ENCODE measurements at places on chromosomes 5 and 9.

GRCh38 chr5:78405829-78406750 is 45.7 kb downstream of the SCAMP1 start:
- DNase-seq, result no peak

GRCh38 chr5:37738057-37738691 is 101.7 kb downstream of the GDNF start:
- DNase-seq, result no peak

DNA sequence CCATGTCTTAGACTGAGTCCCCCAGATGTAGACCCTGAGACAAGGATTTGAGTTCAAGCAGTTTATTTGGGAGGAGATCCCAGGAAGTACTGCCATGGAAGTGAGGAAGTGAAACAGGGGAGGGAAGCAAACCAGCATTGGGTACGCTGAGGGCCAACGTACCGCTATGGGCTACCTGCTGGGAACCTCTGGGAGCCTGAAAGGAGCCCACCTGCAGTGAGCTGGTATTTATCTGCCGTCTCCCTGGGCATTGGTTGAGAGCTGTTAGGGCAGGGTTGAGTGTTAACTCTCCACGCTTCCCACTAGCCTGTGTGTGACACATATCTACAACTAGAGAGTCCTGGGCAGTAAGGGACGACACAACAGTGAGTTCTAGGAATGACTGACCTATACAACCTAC is 131.6 kb upstream of the SLC24A2 start:
- no peak for DNase-seq

DNA sequence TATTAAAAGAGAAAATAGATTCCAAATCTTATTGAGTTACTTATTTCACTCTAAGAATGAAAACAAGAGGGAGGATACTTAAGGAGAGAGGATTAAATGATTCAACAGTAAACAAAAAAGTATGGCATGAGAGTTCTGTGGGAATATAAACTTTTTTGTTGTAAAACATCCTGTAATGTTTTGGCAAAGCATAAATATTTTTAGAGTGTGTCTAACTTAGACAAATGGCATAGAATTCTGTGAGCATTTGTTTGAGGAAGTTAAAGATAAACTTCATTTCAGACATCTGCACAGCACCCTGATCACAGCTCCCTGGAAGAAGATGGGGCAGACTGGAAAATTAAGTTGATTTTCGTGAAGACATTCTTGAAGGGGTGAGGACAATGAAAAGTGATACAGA is 246.8 kb upstream of the HAPLN1 start:
- no peak for DNase-seq

- no peak for DNase-seq
Measured at GRCh38 chr5:35683466-35683865, 65.8 kb downstream of the SPEF2 start.

DNA sequence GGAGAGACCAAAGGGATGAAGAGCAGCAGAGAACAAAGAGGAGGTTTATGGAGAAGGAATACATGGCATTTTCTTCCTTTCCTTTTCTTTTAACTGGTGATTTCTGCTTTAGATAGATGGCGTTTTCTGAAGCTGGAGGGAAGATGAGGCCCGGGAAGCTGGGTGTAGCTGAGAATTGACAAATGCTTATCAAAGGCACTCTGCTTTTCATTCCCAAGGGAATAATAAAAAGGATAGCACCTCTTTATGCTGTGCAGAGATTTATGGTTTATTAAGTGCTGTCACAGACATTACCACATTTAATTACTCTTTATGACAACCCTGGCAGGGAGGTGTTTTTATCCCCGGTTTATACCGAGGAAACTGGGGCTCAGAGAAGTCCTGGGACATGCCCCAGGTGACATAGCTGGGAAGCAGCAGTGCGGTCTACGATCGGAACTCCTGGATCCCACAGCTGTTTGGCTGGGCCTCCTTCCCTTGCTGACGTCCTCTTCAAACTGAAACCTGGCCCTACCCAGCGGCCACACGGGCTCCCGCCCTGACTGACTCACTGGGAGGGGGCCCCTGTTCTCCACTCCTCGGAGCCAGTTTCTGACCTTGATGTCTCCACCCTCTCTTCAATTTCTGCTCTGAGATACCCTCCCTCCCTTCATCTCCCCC is 8.2 kb upstream of the EPB41L4B start:
- no peak for DNase-seq

DNA sequence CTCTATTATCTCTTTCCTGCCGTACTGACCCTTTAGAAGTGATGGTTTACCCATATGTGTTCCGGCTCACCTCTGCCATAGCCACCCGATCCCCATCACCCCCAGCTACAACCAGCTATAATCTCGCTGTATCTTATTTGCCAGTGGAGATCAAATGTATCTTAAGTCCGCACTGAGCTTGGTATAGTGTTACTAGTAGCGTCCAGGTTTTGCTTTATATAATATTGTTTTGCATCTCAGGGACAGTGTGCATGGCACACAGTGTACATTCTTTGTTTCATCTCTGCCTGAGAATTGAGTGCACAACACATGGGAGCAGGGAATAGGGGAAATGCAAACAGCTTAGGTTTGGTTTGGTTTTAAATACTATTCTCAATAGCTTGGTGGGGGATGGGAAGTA is 135.8 kb upstream of the SNX2 start:
- no peak for DNase-seq

- no peak for DNase-seq
Measured at GRCh38 chr5:149337736-149338135, 7.6 kb upstream of the GRPEL2 start.

- no peak for DNase-seq
Measured at GRCh38 chr9:136662326-136662655, 425 bp upstream of the EGFL7 start.

- no peak for DNase-seq
Measured at GRCh38 chr9:124279531-124280175, 21.9 kb downstream of the NEK6 start.

GRCh38 chr9:21833090-21833801 is 30.8 kb downstream of the MTAP start:
- no peak for DNase-seq

GRCh38 chr9:16384993-16385392 is 485.5 kb downstream of the BNC2 start:
- DNase-seq, result no peak

- no peak for DNase-seq
Measured at GRCh38 chr9:2395814-2396612, 225.6 kb upstream of the VLDLR start.

DNA sequence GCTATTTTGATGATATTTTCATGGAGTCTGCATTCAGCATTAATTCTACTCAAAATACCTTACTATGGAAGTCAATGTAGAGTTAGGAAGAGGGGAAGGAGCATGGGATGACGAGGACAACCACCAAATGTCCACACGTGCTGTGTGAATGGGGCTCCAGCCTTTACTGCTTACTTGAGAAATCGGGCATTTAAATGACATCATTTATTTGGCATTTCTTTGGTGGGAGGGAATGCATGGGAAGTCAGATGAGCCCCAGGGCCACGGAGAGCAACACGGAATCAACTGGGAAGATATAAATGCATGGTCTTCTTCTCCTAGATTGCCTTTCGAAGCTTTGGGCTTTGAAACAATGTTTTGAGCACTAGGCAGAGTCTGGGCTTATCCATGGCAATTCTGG is 458.5 kb upstream of the KLF4 start:
- DNase-seq, result no peak

DNA sequence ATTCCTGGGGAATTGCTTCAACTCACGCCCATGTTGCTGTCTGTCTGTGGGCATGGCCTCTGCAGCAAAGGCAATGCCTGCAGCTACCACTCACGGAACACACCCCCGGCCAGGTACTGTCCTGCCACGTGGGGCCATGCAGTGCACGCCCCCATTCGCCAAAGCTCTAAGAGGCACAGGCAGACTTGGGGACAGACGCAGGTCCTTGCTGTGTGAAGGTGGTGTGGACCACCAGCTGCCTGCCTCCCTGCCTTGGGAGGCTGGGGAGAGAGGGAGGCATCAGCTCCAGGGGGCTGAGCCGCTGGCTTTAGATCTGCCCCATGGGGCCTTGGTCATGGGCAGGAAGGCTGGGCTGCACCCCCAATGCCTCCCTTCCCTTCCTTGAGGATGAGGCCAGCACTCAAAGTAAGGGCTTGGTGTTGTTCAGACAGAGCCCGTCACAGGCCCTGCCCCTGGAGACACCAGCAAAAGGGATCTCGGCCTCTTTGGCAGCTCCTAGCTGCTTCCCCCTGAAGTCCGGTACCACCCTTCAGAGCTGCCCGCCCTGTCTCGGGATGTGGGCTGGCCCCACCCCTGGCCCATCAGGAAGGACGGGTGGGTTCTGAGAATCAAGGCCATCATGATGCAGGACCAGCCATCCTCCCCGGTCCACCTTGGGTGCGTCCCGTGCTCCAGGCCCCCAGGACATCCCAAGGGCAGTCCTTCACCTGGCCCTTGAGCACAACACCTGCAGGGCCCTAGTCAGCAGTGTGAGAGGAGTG is 2.3 kb downstream of the GRIN1 start:
- no peak for DNase-seq

DNA sequence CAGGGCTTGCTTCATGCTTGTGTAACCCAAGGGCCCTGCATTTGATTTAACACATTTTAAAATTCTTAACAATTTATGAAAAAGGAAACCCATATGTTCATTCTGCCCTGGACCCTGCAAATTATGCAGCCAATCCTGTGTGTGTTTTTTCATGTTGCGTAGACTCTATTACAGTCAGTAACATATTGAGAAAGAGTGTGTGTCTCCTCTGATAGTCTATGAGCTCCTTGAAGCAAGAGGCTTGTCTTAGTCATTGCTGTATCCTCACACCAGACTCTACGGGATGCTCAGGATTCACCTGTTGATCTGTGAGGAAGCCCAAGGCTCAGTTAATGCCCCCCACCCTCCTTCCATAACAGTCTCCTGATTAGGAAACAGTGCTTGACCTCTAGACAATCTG is 177.3 kb upstream of the DMAC1 start:
- no peak for DNase-seq

GRCh38 chr9:117013440-117013995 is 326.4 kb downstream of the TRIM32 start:
- no peak for DNase-seq

- no peak for DNase-seq
Measured at GRCh38 chr5:35877655-35878054, 21.0 kb downstream of the IL7R start.

DNA sequence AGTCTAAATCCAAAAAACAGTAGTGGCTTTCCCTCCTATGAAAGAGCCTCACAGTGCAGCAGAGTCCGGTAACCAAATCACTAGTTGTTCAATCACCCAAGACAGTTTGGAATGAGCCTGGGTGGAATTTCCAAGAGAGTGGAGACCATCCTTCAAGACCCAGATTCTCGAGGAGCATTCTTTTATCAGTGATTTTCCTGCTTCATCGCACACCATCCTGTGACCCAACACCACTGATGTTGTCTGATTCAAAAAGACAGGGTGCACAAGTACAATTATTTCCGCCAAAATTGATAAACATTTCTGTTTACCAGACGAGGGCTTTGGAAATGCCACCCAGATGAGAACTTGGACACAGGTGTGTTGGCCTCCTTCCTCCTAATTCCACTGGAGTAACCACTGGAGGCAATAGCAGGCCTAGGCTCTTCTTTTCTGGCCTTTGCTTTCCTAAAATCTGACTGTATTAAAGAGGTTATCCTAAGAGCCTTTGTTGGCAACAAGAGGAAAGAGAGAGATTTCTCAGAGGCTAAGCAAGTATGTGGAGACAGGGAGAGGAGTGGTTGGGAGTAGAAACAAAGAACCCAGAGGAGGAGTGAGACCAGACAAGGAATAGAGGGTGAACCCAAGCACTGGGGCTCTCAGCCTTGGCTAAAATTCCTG is 56.3 kb upstream of the S1PR3 start:
- no peak for DNase-seq

GRCh38 chr9:130537346-130538050 is 41.9 kb upstream of the FUBP3 start:
- DNase-seq, result no peak

DNA sequence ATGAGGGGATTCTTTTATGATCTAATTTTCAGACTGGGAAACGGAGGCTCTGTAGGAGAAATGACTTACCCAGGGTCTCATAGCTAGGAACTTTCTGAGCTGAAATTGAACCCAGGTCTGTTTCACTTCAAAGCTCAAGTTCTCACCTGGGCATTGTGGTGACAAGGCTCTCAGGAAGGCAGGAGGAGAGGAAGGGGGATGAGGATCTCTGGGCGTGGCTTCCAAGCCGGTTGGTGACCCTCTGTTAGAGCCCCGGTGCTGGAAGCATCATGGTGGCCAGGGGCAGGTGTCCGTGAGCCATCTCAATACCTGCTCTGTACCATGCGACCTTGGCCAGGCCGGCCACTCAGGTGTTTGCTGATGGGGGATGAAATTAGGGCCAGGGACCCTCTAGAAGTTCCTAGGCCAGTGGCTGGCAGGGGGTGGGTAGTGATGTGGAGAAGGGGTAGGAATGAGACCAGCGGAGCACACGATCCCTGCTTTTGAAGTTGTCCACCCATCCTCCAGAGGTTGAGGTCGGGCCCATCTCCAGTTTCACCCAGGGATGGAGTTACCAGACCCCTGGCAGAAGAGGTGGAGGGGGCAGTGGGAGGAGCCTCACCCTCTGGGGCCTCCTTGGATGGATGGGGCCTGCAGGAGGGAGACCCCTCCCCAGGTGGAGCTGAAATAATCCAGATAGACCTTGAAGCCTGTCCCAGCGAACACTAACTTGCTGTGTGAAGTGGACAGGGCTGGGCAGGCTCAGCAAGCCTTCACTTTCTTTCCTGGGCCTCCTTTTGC is 5.9 kb downstream of the CRB2 start:
- no peak for DNase-seq

DNA sequence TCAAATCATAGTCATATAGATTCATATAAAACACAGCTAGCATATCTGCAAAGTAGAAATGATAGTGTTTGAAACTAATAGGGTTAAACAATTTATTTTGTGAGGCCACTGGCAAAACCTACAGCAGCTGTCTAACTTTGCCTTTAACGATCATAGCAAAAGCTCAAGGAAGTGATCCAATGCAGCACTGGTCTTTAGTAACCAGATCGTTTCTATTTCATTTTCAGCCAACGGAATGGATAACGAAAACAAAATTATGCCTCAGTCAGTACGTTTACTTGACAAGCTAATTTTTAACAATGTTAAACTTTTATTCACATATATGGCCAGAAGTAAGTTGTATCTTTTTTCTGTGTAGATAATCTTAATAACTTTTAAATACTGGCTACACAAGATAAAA is 17.7 kb downstream of the MLLT3 start:
- DNase-seq, result no peak

- DNase-seq, result no peak
Measured at GRCh38 chr9:126299706-126300276, 26.8 kb upstream of the MVB12B start.

- no peak for DNase-seq
Measured at GRCh38 chr9:129404621-129405020, 216.3 kb downstream of the C9orf50 start.

- no peak for DNase-seq
Measured at GRCh38 chr9:29212397-29213387, 1639.4 kb upstream of the C9orf72 start.

- DNase-seq, result no peak
Measured at GRCh38 chr9:97954550-97954989, 16.6 kb upstream of the HEMGN start.

GRCh38 chr5:148963664-148964063 is 99.2 kb downstream of the SH3TC2 start:
- no peak for DNase-seq

Measured in coronary artery (tissue), 2 donors.